ENCODE measurements at places on chromosomes 3 and 15. TPM values are rescaled to one million over a fixed set of nuclear protein-coding genes. Genes with fewer than 3 reads are reported as not detected.

DNA sequence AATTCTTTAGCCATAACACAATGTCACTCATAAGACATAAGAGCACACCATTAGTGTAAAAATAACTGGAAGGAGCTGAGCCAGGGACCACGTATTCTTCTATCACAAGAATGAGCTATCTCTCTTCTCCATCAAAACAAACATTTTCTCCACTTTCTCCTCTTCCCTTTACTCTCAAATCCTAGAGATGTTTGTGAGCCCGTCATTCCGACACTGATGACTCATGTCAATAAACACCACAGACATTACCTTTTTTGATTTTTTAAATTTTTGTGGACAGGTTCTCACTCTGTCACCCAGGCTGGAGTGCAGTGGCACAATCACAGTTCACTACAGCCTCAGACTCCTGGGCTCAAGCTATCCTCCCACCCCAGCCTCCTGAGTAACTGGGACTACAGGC is 86.6 kb downstream of the MEX3B start:
- no peak for DNase-seq

DNA sequence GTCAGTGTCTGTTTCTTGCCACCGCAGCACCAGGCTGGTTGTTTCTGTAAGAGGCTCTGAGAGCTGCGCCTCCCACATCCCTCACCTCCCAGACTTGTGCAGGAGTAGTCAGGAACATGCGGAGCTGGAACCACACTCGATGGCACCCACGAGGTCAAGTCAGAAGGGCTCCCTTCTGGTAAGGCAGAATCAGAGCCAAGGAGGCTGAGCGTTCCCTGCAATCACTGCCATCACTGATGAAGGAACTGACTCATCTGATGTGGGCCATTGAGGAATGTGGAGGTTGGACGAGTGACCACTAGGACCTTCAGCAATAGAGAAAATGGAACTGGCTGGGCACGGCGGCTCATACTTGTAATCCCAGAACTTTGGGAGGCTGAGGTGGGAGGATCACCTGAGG is 35.7 kb upstream of the BLM start:
- peak; percentile 87 for DNase-seq

DNA sequence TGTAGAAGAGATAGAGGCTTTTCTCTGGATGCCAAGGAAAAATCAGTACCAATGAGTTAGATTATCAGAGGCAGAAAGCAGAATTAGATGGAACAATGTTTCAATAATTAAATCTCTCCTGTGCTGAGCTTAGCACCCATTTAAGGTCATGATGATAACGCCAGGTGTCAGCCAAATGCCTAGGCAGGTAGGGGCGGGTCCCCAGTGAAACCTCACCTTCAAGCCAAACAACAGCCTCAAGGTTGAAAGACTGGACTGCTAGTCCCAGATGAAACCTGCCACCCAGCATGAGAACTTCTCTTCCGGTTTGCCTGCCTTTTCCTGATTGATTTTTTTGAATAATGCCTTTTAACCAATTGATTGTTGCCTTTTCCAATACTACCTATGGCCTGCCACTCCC is 363.0 kb downstream of the PLOD2 start:
- DNase-seq = no peak

- DNase-seq = no peak
Measured at GRCh38 chr3:8458238-8458661, 43.4 kb upstream of the LMCD1 start.

DNA sequence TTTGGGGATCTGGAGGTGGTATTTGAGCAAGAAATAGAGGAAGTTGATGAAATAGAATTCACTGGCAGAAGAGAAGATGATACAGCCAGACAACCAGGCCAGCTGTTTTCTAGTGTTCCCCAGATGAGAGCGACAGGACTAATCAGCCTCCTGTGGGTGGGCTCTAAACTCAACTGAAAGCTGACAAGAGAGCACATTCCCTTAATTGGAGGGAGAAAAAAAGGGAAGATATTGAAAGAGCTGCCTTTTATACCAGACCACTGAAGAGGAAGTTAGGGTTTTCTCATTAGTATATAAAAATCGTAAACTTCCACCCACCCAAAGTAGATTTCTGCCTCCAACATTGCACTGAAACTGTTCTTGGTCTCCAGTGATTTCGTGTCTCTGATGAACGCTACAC is 6.5 kb upstream of the TM4SF19 start:
- no peak for DNase-seq

GRCh38 chr3:197417911-197418618 is 119.7 kb upstream of the DLG1 start:
- DNase-seq = no peak

DNA sequence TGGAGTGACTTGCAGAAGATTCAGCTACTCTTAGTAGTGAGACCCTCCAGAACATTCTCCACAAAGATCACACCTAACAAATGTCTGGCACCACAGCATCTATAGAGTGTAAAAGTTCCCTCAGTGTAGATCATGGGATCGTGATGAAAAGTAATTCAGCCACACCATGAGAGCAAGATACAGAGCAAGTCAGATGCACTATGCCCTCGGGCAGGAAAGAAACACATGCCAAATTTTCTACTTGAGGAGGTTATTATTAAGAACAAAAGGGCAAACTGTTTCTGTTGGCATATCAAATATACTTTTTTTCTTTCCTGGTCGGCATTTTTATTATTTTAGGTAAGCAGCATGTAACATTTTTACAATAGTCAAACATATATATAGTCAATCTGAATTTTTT is 44.8 kb upstream of the SNTN start:
- no peak for DNase-seq

LSM3 gene
- 10.0 TPM for total RNA-seq

DNA sequence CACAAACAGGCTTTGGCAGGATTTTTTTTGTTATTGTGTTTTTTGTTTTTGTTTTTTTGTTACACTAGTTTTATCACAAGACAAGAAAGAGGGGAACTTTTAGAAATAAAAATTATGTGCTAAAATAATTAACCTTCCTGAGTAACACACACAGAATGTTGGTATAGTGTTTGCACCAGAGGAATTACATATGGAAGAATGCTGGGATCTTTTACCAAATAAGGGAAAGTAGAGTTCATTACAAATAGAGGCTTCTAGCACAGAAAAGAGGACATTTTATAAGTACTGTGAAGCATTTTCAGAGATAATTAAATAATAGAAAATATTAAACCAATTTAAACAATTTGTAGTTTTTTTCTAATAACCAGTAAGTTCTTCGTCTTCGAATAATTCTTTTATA is 116.0 kb downstream of the IGF1R start:
- no peak for DNase-seq

SNTN gene
- total RNA-seq = not detected

CMTM8 gene
- 5.6 TPM for total RNA-seq

- no peak for DNase-seq
Measured at GRCh38 chr3:28743831-28744230, 395.2 kb upstream of the AZI2 start.

GRCh38 chr15:91114301-91114700 is 14.2 kb downstream of the SV2B start:
- DNase-seq = no peak

DNA sequence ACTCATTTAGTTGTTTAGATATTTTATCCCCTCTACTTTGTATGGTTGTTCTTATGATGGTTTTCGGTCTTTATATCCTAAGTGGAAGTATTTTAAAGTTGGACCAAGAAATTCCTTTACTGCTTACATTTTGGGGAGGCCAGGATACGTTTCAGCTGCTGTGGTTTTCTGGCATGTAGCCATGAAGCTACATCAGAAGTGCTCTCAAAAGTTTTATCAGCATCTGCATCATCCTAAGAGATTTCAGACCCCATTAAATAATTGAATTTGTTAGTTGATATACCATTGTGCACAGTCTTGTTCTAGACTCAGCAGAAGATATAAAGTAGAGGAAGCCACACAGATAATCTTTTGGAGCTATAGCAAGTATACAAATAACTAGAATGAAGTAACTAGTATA is 50.1 kb upstream of the SKOR1 start:
- no peak for DNase-seq

DNA sequence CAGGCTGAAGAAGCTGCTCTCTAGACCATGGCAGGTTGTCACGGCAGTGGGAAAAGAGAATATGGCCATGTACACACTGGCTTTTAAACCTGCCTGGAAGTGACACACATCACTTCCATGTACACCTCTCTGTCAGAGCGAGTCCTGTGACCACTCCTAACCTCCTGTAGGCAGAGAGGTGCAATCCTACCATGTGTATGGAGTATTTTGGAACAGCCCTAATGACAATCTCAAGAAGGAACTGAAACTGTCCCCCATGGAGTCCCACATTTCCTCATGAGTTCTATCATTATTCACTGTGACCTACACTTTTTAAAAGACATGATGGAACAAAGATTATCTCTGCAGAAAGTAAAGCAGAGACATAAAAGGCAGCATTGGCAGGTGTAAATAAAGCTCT is 153.4 kb upstream of the PFN2 start:
- no peak for DNase-seq

RBP2 gene
- 5.3 TPM for total RNA-seq

All from mesenteric fat pad (tissue), 1 donor.